Omental fat pad (tissue), 4 donors: ENCODE measurements at places on chromosomes 13 and 19.
A peak's percentile ranks its signal among the peaks of the same experiment; 100 is the strongest.

DNA sequence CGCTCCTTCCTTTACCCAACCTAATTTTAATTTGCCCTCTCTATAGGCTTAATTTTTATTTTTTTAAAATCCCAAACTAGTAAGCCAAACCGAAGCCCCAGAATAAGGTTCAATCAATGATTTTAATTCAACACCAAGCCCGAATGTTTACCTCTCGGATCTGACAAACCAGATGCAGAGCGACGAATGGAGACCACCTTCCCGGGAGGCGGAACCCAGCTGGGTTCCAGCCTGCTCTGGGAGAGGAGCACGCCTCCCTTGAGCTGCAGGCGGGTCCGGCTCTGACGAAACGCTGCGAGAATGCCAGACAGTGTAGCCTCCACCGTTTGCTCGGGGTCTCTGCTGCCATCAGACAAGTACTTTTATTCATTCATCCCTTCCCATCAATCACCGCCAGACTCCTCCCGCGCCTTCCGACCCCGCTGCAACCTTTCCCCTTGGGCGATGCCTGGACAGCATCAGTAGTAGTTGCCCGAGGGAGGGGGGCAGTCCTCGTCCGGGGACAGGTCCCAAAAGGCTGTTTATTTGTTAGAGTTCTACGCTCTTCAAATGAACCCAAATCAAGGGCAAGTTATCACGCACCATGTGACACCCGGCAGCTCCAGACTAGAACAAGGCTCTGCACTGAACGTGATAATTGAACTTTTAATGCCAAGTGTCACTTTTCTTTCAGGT lies 752 bp upstream of the EDNRB start:
- DNase-seq = no peak

DNA sequence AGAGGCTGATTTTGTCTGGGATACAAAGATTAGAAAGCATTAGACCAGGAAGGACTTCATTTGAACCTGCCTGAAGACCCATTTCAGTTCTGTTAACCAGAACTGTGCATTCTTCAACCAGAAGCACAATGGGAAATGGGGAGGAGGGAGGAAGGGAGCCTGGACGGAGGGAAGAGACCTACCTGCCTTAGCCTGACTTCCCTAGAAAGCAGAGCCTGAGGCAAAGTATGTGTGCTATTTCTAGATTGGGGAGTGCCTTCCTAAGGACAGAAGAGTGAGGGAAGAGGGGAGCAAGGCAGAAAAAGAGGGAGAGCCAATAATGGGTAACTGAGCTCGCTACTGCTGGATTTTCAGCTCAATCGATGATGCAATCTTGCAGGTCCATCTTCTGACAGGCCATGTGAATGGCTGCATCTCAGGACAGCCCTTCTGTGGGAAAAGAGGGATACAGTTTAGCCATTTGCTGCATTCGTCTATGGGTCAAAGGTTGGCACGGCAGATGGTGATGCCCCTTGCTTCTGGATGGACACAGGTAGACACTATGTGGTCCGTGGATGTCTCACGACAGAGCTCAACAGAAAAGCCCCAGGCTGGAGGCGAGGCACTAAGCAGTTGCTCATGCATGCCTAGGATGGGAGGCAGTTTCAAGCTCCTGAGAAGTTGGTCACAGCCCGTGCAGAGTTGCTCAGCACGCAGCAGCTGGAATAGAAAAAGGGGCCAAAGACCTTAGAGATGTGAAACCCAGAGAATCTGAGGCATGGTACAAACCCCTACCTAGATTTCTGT lies 78.8 kb upstream of the UBL3 start:
- DNase-seq = no peak

GRCh38 chr13:19071161-19071936 lies 110.3 kb downstream of the TUBA3C start:
- DNase-seq = no peak

DNA sequence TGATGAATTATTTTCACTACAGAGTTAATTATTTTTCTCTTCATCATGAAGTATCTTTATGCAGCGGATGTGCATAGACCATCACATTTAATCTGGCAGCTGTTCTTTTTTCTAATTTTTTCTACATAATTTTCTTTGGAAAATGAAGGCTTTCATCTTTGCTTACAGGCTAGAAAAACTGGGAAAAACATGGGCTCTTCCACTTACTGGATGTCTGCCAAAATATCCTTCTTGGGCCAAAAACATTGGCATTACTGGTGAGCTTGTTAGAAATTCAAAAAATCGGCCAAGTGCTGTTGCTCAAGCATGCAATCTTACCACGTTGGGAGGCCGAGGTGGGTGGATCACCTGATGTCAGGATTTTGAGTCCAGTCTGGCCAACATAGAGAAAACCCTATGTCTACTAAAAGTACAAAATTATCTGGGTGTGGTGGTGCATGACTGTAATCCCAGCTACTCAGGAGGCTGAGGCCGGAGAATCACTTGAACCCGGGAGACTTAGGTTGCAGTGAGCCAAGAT lies 176.8 kb downstream of the ZNF737 start:
- no peak for DNase-seq

DNA sequence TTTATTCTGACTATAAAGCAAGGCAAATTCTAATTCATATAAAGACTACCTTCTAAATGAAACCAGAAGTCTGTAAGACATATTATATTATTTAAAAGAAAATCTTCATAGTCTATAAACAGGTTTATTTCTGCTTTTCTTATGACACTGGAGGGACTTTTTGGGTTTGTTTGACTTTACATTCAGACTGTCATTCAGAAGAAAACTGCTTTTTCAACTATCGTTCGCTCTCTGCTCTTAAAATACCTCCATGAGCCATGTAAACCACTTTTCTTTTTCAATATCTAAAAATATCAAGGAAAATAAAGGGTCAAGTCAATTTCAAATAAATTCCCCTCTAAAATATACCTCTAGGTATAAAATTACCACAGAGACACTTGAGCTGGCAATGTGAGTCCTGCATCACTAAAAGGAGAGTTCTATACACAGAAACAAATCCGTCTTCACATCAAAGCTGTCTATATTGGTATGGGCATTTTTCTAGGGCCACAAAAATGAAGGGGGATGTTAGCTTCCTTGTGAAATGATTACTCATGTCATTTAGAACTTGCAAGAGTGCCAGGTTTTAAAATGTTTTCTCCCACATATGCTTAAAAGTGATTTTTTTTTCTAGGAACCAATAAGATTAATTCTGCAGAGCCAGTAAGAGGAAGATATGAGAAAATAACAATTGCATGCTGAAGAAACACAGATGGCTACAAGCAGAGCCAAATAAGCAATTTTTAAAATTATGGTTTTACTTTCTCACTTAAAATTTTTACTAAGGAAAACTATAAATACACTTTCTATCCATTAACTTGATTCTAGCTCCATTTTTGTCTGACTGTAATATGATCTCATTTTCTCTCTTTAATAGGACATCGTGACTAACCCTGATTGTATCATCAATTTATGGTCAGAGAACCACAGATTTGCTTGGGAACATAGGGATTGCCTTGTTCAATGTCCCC lies 181.8 kb downstream of the TBC1D4 start:
- no peak for DNase-seq

- no peak for DNase-seq
Measured at GRCh38 chr13:78325585-78325984, 277.8 kb downstream of the POU4F1 start.

DNA sequence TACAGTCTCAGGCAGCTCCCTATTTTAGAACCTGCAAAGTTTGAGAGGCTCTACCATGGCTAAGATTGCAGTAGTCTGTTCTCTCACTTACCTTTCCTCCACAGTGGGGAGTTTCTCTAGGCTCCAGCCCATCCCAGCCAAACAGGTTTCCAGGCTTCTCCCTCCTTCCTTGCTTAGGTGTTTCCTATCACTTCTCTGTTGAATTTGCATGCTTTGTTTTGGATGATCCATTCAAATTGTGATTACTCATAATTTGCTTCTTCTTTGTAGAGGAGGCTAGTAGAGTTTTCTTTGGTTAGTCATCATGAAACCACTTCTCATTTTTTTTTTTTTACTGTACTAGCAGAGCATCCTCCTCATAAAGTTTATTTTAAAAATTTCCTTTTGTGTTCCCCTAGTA lies 1242.2 kb upstream of the MIR17HG start:
- no peak for DNase-seq

GRCh38 chr13:93689333-93689732 lies 462.7 kb downstream of the GPC6 start:
- no peak for DNase-seq

DNA sequence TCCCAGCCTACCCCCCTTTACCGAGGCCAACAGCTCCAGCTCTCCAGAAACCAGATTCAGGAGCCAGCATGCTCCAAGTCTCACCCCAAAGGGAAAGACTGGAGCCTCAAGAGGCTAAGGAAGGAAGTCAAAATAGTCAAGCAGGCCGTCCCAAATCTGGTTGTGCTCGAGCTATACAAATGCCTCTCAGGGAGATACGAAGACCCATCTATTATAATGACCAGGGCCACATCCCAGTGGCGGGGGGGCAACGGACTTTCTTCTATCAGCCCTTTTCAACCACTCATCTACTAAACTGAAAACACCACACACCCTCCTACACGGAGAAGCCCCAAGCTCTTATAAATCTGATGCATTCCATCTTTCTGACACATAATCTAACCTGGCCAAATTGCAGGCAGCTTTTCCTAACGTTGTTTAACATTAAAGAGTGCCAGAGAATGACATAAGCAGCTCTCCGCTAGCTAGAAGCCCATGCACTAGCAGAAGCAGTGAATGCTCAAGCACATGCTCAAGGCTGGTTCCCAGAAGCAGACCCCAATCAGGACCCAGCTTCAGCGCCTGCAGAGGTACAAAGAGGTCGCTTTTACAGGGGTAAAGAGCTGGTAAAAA lies 104.6 kb upstream of the ZNF98 start:
- DNase-seq = no peak

GRCh38 chr19:54231077-54231931 lies 8.5 kb upstream of the LILRB3 start:
- peak; percentile 79 for DNase-seq

DNA sequence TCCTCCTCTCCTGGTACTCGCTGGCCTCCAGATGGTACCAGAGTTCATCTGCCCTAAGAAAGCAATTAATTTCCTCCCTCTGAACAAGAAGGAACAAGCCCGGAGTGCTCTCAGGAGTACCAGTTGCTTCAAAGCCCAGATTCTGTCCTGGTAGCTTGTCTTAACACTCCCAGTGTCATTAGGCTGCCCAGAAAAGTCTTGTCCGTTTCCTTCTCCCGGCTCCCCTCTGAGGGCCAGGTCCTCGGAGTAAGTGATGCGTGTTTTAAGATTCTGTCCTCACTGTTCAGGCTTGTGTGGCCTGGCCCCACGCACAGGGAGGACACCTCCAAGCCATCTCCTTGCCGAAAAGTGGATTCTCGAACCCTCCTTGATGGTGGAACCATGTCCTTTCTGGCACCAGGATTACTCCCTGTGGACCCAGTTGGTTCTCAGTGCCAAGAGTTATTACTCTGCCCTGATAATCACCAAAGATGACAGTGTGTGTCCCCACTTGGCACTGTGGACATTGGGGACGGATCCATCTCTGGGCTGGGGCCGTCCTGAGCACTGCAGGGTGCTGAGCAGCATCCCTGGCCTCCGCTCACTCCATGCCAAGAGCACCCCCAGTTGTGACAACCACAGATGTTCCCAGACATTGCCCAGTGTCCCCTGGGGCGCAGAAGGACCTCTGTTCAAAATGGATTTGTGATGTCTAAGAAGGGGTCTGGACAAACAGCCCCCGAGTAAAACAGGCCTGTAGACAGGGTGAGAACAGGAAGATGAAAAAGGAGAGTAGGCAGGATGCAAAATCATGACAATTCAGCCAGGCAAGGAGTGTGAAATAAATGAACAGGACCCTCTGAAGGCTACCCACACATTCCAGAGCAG lies 52.4 kb downstream of the RFX2 start:
- DNase-seq = peak; percentile 19

- no peak for DNase-seq
Measured at GRCh38 chr19:30891051-30891450, 458.2 kb downstream of the TSHZ3 start.

DNA sequence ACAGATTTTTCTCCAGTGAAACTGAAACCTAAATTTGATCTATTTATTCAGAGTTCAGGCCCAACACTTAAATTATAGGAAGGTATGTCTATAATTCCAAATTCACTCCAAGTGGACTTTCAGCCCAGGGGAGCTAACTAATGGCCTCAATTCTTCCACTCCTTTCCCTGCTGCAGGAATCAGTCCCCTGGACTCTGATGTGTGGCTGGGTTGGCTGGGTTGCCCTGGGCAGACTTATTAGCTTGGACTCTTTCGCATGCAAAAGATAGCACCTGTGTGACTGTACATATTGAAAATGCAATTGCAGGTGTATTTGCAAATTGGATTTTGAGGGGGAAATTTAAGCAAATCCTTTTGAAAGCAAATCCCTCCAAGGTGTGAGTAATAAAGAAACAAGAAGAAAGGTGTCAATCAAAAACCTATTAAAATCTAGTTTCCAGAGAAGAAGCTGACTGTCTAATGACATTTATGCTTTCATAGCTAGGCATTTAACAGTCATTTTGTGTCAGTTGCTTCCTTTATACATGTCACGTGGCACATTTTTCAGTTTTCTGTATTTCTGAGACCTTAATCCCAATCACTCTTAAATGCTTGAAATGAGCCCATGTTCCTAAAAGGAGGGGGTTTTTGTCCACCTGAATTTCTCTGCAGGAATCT lies 42.7 kb downstream of the KLF5 start:
- DNase-seq = no peak

DNA sequence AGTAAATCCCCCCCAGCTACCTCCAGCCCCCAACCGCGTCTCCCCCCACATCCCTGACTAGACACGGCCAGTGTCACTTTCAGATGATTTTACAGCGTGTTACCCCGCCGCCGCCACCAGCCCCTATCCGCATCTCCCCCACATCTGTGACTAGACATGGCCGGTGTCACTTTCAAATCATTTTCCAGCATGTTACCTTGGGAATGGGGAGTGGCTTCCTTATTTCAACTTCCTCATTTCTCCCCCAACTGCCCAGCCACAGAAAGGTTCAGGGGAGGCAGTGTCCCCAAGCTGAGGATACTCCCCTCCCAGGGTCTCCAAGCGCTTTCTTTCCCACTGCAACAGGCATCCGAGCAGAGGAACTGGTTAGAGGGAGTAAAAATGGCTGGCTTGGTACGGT lies 18.4 kb downstream of the ADGRL1 start:
- no peak for DNase-seq

DNA sequence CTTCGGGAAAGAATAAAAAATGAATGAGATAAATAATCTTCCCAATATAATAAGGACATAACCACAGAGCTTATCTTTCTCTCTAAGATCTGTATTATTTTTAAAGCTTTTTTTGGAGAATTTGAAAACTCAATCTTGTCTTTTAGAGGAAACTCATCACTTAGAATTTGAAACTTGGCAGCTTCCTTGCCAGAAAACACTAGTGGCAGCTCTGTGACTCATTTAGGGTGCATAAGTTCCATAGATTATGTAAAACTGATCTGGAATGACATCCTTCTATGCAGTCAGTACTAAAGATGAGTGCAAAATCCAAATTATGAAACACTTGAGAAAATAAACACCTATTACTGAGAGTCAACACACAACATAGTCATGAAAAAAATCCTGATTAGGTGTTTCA lies 848.0 kb downstream of the DACH1 start:
- DNase-seq = no peak

DNA sequence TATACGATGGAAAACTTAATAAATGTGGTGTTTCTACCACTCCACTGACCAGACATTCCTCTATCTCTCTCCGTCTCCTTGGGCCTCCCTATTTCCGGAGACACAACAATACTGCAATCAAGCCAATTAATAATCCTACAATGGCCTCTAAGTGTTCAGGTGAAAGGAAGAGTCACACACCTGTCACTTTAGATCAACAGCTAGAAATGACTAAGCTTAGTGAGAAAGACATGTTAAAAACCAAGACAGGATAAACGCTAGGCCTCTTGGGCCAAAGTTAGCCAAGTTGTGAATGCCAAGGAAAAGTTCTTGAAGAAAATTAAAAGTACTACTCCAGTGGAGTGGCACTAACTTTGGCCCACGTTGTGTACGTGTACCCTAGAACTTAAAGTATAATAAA lies 22.5 kb downstream of the ZDHHC20 start:
- DNase-seq = no peak
